ENCODE measurements at places on chromosomes 4 and X.

GRCh38 chr4:40916880-40917279 lies 167.1 kb downstream of the NSUN7 start:
- peak; percentile 78 for DNase-seq

GRCh38 chrX:47523713-47524166 lies 37.3 kb upstream of the ARAF start:
- DNase-seq: no peak

DNA sequence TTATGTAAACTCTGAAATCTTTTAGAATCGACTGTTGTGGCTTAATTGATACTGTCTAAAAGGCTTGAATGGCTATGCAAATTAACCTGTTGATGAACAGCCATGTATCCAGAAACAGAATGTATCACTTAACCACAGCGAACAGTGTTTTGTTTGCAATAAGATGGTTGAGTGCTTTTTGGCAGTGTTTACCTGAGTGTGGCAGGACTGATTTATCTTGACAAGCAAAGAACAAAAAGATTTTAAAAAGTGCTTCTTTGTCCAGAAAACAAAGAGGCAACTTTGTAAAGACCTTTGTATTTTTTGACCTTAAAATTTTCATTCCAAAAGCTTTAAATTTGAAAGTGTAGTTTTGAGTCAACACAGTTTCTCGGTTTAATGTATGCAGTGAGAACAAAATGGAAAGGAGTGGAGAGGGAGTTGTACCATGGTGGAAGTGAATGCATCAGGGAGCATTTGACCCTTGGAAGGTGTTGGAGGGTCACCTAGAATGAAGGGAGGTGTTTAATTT lies 18.0 kb downstream of the ARHGAP10 start:
- DNase-seq: no peak

- DNase-seq: no peak
These were observed 451.1 kb downstream of the PPARGC1A start for GRCh38 chr4:23438764-23439163.

DNA sequence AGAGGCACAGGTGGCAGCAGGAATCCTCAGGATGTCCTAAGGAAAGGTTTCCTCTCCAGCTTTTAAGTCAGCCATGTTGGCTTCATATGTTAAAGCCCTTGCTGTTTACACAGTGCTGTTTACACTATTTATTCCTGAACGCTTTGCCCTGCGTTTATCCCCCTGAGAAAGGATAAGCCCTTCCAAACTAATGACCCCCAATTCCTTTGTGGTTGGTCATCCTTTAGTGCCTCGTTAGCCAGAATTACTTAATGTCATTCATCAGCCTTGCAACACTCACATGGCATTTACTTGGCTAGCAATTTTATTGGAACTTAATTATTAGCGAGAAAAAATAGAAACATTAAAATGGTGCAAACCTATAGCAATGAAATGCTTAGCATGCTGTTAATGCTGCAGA lies 23.8 kb downstream of the VCX2 start:
- no peak for DNase-seq

DNA sequence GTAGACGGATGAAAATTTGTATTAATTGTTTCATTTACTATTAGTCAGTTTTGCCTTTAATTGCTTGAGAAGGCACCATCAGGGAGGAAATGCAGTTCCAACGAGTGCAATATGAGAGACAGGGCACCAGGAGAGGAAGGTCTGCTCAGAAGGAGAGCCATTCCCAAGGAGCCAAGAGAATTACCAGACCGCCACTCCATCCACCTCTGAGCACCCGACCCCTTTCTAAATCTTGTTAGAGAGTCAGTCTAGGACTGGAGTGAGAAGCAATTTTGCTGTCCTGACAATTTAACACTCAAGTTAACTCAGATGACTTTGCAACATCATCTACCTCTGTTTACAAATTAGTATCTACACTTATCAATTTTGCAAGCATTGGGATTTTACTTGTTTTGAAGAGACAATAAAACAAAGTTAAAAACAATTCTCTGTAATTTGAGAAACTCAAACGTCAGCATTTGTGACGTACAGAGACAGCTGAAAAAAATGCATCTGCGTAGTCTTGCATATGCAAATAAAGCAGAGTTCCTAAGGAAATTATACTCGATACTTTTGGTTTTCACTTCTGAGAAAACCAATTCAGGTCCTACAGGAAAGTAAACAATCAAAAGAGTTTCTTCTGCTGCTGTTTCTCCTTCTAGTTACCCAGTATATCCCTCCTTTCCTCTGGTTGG lies 1704.7 kb upstream of the TENM3 start:
- DNase-seq: no peak

DNA sequence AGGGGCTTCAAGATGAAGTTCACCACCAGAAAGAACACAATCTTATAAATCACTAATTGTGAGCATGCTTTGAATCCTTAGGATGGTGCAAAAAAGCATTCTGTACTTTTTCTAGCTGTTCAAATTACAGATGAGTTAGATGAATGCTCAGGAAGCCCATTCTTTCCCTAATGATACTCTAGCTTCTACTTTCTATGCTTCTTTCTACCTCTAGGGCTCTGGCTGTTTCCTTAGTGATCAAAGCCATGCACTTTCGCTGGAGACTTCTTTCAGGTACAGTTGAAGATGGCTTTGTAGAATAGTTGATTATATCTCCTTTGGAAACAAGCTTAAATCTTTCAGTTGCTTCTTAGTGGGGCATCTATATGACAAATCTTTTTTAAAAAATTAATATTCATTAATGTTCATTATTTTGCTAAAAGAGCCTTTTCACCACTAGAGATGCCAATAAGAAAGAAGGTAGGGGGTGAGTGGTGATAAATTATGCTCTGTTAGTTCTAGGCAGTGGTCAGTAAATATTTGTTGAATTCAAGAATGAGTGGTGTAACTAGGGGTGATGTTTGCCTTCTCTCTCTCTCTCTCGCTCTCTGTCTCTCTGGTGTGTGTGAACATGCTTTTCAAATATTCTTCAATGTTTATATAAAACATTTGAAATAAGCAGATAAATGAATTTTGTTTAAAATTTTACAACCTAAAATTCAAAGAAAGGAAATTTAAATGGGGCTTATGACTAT lies 169.4 kb downstream of the GLUD2 start:
- DNase-seq: no peak

DNA sequence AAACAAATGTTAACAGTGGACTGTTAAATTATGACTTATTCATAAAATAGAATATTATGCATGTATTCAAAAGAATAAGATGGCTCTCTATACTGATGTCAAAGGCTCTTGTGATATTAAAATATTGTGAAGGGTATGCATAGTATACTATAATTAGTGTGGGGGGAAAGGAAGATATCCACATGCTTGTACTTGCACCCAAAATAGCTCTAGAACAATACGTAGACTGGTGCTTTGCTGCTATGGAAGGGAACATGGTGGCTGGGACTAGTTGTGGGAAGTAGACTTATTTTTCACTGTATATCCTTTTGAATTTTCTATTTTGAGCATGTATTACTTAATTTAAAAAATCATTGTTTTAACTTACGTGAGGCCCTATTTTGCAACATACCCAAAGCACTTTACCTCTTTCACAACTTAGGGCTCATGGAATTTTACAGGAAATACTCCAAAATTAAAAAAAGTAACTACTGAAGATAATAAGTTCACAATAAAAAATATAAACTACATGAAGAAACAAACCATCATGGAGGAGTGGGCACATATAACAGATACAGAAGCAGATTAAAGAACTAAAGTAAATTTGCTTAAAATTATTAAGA lies 7.9 kb downstream of the PGRMC2 start:
- no peak for DNase-seq

DNA sequence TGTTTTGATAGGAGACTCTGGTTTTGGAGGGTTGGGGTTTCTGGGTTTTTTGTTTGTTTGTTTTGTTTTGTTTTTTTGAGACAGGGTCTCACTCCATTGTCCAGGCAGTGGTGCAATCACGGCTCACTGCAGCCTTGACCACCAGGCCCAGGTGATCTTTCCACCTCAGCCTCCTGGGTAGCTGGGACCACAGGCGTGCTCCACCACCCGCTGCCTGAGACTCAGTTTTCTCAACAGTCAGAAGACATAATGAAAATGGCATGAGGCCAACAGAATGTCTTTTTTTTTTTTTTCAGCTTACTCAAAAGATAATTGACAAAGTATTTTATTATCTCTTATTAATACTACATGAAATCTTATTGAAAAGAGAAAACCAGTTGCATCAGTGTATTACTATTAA lies 32.4 kb downstream of the TNIP2 start:
- DNase-seq: peak; percentile 49

DNA sequence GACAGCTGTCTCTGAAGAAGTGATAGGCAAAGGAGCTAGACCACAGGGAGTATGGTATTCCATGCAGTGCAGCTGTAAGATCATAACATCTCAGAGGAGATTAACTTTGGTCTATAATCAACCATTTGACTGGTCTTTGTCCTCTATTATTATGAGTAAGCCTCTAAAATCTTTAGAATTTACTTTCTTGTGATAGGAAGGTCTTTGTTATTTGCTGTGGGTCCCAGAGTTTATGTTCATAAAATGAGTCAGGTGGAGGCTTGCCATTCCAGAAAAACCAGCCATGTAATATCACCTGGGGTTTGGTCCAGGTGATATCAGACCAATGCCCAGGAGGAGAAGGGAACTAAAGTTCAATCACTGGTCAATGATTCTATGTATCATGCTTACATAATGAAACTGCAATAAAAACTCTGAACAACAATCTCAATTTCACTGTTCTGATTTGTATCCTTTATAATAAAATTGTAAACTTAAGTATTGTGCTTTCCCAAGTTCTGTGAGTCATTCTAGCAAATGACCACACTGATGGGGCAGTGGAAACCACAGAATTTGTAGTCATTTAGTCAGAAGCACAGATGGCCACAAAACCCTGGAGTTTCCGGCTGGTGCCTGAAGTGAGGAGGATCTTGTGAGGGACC lies 239.6 kb upstream of the TRAM1L1 start:
- no peak for DNase-seq

GRCh38 chr4:37732526-37733186 lies 46.5 kb upstream of the RELL1 start:
- DNase-seq: no peak

- no peak for DNase-seq
These were observed 61.5 kb downstream of the CCNI start for GRCh38 chr4:77014256-77014655.

DNA sequence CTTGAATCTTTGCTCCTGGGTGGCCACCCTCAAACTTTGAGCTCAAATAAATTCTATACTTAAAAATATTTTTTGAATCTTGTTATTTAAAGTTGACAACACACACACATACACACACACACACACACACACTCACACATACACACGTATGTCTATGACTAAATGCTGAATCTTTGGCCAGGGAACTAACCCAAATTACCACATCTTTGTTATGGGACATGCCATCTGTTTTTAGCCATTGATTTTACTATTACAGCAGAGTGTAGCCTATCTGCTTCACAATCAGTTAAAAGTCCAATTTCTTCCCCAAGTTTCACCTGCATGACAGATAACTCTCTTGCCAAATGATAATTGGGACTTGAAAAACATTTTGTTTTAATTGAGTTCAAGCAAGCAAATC lies 45.0 kb upstream of the USP46 start:
- no peak for DNase-seq

- DNase-seq: no peak
These were observed 429.1 kb downstream of the SPRY1 start for GRCh38 chr4:123825596-123826291.

GRCh38 chr4:9943761-9944160 lies 77.5 kb downstream of the SLC2A9 start:
- no peak for DNase-seq

DNA sequence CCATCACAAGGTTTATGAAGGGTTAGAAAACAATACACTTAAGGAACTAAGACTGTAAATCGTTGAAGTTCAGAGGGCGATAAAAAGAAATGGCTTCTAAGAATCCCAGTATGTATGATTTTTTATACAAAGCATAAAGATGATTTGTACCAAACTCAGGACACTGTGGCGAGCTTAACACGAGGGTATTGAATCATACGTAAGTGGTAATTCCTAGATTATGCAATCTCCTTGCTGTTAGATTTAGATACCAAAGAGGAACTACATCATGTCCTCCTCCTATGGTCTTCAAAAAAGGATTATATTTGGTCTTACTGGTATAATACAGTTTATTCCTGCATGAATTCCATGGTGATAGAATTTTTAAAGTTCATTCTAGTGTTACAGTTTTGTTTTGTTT lies 23.9 kb downstream of the NFKB1 start:
- no peak for DNase-seq

All from activated effector memory CD4-positive, alpha-beta T cell treated with anti-CD3 and anti-CD28 coated beads, Interleukin-2, amount 50 U/mL, for 16 hours (primary cell).